Adrenal gland (tissue), 19 donors: ENCODE measurements at places on chromosomes 1 and 21. TPM values are rescaled to one million over a fixed set of nuclear protein-coding genes. Genes with fewer than 3 reads are reported as not detected.

TMEM82 gene
- polyA plus RNA-seq: not detected

RGL1 gene
- 28.1 TPM for polyA plus RNA-seq

SLC6A9 gene
- 27.6 TPM for polyA plus RNA-seq

PIK3C2B gene
- polyA plus RNA-seq: 2.8 TPM

PEX19 gene
- polyA plus RNA-seq: 89.1 TPM

GRCh38 chr21:39033878-39034589, 149.2 kb downstream of the PSMG1 start:
- no peak for DNase-seq

GRCh38 chr1:229390130-229390529, 43.8 kb downstream of the ACTA1 start:
- no peak for DNase-seq

DNA sequence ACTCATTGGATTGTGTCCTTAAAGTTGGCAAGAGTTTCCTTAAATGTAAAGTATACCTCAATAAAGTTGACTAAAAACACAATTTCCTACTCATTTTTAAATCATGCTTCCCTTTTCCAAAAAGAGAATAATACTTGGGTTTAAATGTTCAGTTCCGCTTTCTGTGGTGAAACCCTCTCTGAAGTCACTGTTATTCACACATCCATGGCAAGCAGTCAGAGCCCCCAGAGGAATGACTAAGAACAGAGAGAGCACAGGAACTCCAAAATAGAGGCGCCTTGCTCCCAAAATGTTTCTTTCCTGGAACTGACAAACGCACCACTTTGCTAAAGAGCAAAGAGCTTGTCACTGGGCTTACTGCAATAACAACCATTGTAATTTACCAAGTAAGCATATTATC, 142.5 kb downstream of the TIAM1 start:
- no peak for DNase-seq

DNA sequence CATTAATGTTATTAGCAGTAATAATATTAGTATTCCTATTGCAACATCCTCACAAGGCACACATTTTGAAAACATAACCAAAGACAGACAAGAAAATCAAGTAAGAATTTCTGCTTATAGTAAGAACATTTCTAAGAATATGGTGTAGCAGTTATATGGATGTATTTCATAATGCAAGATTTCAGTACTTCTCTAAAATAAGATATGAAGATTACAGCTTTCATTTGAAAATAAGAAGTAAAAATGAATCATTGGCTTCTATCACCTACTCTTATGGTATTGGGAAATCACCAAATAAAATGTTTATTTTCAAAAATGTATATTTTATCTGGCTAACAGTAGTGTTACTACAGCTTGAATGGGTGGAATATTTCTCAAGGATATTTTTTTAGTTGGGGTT, 103.8 kb upstream of the USP25 start:
- no peak for DNase-seq
